ENCODE measurements at places on chromosomes 5 and 9.

GRCh38 chr5:23303435-23303834 lies 204.0 kb upstream of the PRDM9 start:
- DNase-seq = no peak

GRCh38 chr5:36298552-36298951 lies 3.1 kb downstream of the RANBP3L start:
- DNase-seq = no peak

- DNase-seq = no peak
These were observed 42.8 kb upstream of the RPS23 start for GRCh38 chr5:82320966-82321365.

DNA sequence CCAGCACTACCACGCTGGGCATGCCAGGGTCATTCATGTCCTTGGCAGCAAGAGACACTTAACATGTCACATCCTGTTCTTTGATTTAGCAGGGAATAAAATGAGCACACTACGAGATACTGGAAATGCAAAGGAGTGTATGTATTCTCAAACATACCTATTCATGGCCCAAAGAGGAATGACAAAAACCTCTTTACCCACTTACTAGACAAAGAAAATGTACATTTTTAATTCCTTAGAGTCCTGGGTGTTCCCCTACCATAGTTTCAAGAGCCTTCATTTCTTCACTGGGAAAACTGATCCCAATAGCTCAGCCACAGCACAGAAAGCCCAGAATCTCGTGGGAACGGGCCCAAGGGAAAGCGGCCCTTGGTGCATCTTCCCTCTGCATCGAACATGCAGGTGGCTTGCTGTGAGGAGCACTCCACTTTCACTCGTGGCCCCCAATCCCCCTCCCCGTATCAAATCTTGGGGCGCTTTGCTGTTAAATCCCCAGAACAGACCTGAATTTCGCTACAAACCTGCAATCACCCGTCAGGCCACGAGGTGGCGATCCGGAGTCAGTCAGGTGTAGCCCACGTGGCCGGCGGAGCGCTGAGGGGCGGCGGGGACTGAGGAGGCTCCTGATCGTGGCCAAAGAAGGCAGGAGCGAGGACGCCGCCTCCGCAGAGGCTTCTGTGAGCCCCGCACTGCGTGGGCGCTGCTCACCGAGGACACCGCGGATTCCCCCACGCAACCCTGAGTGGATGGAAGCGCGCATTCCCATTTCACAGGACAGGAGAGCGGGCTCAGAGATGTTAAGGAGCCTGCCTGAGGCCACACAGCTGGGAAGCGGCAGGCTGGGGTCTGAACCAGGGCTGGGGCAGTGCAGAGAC lies 91.4 kb downstream of the LMX1B start:
- peak; percentile 77 for DNase-seq

- no peak for DNase-seq
These were observed 7.1 kb downstream of the WDR36 start for GRCh38 chr5:111099058-111099778.

DNA sequence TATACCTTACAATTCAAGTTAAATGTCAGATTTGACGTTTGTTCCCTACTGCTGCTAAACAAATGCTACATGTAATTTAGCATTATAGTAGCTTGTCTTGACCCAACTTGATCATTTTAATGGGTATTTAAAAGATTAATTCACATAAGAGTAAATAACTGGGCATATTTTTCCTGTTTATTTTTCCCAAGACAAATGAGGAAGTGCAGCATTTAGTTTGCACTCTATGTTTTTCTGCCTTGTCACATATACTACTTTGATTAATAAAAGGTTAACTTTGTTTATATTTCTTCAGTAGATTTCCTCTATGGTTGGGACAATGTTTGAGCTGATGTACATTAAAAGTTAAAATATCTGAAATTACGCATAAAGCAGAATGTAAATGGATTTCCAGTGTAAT lies 641.8 kb downstream of the PRR16 start:
- no peak for DNase-seq

- no peak for DNase-seq
These were observed 5.8 kb upstream of the SPINK7 start for GRCh38 chr5:148306446-148306845.

DNA sequence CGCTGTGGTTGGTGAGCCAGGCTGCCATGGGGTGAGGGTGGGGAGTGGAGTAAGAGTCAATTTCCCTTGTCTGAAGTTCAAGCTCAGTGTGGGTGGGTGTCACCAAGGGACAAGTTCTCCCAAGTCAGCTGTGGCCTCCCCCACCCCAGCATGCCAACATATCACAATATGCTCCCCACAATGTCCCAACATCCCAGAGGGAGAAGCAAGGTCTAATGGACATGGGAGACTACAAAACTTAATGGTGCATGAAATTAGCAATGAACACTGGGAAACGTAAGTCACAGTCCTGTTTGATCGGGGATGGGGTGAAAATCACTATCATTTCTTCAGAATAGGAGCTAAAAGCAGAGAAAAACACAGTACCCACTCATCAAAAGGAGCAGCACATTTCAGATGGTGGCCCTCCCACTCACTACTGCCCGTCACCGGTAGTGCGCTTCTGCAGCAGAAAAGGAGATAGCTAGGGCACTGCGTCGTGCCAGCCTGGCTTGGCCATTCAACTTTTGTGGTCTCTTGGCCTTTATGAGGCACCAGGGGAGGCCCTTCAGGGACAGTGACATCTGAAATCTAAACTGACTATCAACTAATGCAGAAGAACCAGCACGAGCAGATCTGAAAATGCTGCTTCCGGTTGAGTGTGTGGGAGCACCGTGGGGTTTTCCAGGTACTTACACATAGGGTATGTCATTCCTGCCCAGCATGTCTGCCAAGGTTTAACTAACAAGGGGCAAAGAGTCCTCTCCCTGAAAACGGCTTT lies 20.5 kb upstream of the NDFIP1 start:
- DNase-seq = peak; percentile 65

DNA sequence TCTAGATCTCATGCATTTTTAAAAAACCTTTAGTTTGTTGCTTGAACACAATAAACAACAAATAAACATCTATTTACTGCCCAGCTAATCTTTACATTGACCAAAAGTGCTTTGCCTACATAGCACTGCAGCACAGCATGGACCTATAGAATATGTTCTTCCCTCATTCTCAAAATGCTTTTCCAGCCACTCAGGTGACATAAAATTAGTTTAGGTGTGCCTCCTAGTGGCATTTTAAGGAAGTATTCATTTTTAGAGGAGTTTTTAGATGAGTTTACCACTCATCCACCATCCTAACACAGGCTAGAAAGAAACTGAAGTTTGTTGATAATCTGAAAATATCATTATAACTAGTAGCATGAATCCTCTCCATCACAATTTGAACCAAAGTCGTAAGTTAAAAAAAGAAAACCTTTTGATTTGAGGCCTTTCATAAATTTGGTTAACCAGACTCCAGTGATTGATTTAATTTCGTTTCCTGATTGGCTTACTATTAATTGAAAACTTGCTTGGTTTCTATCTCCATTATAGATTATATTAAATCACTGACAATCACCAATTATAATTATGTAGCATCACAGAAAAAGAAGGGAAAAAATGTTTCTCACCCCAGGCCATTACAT lies 12.6 kb downstream of the PLGRKT start:
- DNase-seq = no peak

DNA sequence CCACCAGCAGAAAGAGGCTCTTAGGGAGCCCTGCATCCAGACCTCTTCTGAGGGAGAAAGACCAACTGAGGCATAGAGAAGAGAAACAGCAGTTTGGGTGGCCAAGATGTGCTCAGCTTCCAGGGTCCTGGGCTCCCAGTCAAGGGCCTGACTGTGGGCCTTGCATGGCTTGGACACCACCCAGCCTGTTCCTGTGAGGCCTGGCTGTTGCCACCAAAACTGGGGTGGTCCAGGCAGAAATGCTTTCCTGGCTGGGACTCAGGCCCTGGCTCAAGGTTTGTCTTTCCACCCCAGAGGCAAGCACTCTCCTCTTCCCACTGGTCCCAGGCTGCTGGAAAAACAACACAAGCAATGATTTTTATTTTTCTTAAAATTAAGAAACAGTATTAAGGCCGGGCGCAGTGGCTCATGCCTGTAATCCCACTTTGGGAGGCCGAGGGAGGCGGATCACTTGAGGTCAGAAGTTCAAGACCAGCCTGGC lies 13.3 kb downstream of the MYOZ3 start:
- DNase-seq = no peak

DNA sequence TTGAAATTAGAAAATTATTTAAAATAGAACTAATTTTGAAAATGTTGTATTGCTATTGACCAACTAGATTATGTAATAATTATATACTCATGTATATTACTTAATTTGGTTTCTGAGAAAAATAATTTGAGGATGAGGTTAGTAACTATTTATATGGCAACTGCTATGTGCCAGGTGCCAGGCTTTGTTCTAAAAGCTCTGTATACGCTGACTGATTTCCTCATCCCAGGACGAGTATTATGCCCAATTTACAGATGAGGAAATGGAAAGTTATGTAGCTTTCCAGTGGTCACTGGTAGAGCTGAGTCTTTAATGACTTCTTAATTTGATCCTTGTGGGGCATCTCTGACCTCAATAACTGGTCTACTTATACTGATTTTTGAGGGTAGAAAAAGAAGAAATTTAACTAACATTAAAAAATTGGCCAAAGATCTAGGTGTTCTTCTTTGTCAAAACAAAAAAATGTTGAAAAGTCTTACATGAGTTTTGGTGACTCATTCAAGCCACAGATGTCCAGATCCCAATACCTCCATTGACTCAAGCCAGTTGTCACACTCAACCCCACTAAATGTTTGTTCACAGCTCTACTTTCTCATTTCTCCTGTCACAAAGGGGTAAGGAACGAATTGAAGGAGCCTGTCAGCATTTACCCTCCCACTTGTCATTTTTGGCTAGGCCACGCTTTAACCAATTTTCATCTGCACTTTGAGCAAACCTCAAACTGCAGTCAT lies 228.1 kb upstream of the MEF2C start:
- no peak for DNase-seq

- DNase-seq = no peak
These were observed 266.2 kb downstream of the TRIM32 start for GRCh38 chr9:116953271-116953670.
